ENCODE measurements at places on chromosomes 1 and 21. TPM values are rescaled to one million over a fixed set of nuclear protein-coding genes. Genes with fewer than 3 reads are reported as not detected.

The IL24 gene
- total RNA-seq = not detected

The CHODL gene
- total RNA-seq = 0.12 TPM

The LCA5L gene
- total RNA-seq = 2.7 TPM

The CBR3 gene
- total RNA-seq = 9.5 TPM

The ATP1B1 gene
- total RNA-seq = 91.9 TPM

The S100A14 gene
- not detected for total RNA-seq

The PLPP3 gene
- 11.1 TPM for total RNA-seq

The LDLRAD2 gene
- total RNA-seq = not detected

- no peak for DNase-seq
These were observed 23.3 kb downstream of the RIMKLA start for GRCh38 chr1:42403880-42404400.

GRCh38 chr1:42335809-42336518 lies 929 bp upstream of the FOXJ3 start:
- no peak for DNase-seq

GRCh38 chr1:26822737-26823395 lies 3.6 kb upstream of the ZDHHC18 start:
- no peak for DNase-seq

DNA sequence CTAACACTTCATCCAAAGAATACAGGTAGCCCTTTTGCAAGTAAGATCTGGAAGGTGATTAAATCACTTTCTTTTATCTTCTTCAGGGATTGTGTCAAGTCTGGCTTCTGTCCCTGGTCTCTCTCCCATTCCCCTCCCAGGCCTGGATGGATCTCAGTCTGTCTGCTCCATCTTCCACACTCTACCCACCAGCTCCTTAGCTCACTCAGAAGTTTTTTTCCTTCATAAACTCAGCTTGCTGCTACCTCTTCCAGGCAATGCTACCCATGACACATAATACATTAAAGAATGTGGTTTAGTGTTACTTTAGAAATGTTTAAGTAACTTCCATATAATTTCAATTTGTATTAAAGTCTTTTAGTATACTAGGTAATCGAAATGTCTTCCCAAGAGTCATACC lies 133.1 kb downstream of the AKT3 start:
- no peak for DNase-seq

DNA sequence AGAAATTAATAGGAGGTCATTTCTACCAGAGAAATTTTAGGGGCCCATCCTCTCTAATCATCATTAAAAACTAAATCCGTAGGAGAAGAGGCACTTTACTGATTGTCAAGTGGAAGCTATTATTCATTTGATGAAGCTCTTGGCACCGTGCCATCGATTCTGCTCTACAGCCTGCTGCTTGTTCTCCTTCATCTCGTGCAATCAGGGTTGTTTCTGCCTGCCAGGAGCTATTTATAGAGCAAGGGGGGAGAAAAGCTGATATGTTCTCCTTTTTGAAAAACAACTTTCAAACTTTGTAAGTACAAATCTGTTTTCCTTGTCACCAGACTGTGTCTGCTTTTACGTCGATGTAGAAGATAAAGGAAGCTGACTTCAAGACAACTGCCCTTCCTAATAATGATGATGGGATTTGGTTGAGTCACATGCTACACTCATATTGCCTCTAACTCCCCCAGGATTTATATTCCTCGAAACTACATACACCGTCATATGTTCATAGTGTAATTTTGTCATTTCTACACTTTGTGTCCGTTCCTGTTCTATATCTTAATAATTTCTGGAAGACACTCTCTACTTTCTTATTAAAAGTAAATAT lies 169.6 kb upstream of the LHX8 start:
- no peak for DNase-seq

DNA sequence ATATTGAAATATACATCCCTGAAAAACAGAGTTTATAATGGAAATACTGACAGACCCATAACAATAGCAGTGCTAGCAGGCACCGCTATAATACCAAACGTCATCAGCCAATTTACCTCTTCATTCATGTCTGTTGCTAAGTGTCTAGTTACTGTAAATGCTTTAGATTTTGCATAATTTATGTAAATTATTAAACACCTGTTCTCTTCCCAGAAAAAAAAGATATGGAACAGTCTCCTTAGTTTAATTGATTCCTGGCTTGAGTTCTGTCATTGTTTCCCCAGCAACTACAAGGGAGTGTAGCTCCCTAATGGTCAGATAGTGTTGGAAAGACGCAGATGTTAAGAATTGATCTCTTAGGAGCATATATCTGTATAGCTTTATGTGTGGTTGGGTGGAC lies 817.9 kb upstream of the ADGRL2 start:
- no peak for DNase-seq

GRCh38 chr1:179002552-179003345 lies 22.9 kb upstream of the FAM20B start:
- DNase-seq = peak; percentile 73

GRCh38 chr1:184032930-184033418 lies 4.6 kb downstream of the COLGALT2 start:
- DNase-seq = no peak

DNA sequence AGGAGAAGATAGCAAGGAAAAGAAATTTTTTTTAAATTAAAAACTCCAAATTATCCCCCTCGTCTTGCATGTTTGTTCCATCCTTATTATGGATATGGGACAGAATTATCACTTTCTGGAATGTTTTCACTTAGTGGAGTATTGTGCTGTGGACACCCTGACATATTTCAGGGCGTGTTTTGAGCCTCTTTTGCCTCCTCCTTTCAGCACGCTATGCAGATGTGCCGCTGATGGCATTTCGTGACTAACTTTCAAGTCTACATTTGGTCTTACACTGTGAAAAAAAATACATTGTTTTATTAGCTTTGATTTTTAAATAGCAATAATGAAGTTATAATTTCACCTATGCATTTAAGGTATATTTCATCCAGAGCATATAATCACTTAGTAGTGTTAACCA lies 738.7 kb downstream of the LTN1 start:
- DNase-seq = no peak

DNA sequence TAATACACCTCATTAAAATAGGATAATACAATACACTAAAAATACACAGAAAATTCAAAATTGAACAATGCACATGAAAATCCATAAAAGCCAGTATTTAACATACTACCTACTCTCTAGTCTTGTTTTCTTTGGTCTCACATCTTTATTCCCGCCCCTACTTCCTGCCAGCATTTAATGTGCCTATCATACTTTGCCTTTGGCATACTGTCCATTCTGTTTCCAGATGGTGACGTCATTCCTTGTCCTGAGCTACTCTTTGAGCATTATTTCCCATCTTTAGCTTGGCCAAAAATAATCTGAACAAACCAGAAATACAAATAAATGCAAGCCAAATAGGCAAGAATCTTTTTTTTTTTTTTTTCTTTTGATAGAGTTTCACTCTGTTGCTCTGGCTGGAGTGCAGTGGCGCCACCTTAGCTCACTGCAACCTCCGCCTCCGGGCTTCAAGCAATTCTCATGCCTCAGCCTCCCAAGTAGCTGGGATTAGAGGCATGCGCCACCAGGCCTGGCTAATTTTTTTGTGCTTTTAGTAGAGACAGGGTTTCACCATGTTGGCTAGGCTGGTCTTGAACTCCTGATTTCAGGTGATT lies 4.4 kb downstream of the HFM1 start:
- no peak for DNase-seq

- no peak for DNase-seq
These were observed 32.2 kb upstream of the FCRL3 start for GRCh38 chr1:157732755-157733154.

DNA sequence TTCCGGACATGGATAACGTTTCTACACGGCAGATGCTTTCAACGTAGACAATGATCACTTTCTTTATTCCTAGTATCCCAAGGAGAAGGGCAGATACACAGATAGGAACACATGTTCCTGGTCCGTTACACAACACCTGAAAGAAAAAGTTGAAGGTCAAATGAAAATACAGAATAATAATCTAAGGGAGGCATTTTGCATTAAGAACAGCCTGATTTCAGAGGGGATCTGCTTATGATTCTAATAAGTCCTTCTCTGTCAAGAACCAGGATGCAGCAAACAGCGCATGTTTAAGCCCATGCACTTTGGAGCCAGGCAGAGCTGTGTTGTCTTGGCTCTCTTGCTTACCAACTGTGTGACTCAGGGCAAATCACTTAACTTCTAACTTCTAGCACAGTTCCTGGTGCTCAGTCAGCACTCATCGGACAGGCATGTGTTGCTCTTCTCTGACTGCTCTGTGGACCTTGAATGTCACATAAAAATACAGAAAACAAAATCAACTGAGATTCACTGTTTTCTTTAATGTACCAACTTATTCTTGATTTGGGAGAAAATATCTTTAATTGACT lies 56.3 kb upstream of the CNN3 start:
- DNase-seq = no peak

GRCh38 chr1:17488995-17489767 lies 49.7 kb upstream of the RCC2 start:
- DNase-seq = no peak

- no peak for DNase-seq
These were observed 199.2 kb downstream of the ROR1 start for GRCh38 chr1:63973005-63973419.

DNA sequence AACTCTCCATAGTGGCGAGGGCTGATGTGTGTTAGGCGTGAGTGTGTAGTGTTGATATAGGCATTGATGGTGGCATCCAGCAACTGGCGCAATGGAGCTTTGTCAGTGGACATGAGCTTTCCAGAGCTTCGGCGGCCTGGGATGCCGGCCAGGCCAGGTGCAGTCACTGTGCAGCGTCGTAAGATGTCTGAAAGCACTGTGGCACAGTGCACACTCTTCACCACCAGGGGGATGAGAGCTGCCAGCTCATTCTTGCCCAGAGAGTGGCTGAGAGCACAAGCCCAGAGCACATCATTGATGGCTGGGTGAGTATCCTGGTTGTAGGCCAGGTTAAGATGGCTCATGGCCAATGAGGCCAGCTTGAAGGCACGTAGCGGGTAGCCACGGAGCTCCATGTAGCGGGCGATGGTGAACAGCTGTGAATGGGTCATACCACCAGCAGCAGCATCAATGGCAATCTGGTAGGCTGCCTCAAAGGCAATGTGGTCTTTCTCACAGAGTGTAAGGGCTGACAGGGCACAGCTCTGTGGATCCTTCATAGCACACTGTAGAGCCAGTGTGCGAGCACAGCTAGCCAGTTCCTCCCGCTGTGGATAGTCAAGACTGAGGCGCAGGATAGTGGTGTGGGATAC lies 6.7 kb downstream of the UROD start:
- DNase-seq = peak; percentile 43

DNA sequence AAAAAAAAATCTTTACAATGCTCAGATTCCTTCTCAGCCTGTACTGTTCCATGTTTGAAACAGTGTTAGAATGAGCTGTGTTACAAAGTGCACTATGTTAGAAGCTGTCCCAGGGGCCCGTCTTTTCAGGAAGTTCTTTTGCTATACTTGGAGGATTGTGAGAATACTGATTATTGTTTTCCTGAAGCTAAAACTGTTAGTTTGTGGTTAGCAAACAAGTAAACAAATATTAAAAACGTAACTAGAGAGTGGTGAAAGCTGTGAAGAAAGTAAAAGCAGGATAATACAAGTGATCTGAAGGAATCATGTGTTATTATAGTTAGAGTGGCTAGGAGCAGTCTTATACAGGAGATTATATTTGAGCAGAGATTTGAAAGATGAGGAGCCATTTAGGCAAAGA lies 35.6 kb downstream of the CAMSAP2 start:
- DNase-seq = no peak

- no peak for DNase-seq
These were observed 84.5 kb upstream of the BCL10 start for GRCh38 chr1:85360730-85361493.

DNA sequence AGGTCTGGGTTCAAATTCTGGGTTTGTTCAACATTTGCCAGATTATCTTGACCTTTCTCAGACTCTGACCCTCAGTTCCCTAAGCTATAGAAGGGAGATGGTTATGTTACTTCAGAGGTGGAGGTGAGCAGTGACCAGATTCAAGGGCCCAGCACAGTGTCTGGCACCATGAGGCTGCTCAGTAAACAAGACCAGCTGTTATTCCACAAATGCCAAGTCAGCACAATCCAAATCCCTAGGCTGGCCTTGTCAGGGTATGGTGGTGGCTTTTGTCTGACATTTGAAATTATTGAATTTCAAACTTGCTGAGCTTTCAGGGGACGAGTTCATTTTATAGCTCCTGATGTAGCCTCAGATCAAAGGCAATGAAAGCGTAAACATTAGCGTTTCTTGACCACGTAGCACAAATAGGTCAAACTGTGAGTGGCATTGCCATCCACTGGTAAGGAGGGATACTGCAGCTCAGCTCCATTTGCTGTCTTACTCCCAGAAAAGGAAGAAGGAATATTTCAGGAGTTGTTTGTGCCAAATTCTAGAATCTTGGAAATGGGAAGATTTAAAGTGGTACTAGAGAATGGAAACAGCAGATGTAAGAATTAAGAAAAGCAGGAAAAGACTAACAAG lies 94.3 kb upstream of the EDN2 start:
- DNase-seq = no peak

DNA sequence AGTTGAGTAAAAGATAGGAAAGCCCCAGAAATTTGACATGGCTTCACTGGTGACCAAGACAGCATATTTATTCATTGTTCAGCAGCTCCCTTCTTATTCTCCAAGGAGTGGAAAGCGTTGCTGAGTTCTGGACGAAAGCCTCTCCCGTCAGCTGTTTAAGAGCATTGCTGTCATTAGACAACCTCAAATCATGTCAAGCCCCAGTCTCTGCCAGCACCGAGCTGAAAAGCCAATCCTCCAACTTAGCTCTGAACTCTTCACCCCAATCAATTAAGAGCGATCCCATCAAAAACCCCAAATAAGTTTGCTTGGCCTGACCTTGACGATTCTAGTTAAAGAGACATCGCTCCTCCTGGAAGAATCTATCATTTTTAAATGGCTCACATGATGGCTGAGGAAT lies 110.8 kb downstream of the PLPP3 start:
- DNase-seq = no peak

- DNase-seq = no peak
These were observed 777.8 kb upstream of the PRMT6 start for GRCh38 chr1:106278716-106279115.

GRCh38 chr1:189563784-189564183 lies 913.9 kb downstream of the BRINP3 start:
- DNase-seq = no peak
